ENCODE measurements at places on chromosomes 5 and 9. TPM values are rescaled to one million over a fixed set of nuclear protein-coding genes. Genes with fewer than 3 reads are reported as not detected.

- DNase-seq = no peak
Measured at GRCh38 chr5:39024005-39024404, 50.2 kb downstream of the RICTOR start.

GRCh38 chr5:74664551-74664950 lies 20.5 kb upstream of the HEXB start:
- no peak for DNase-seq

- no peak for DNase-seq
Measured at GRCh38 chr9:76557674-76558225, 98.8 kb downstream of the GCNT1 start.

- DNase-seq = no peak
Measured at GRCh38 chr5:151454166-151454565, 6.8 kb downstream of the SLC36A1 start.

GRCh38 chr5:75341934-75342333 lies 4.9 kb downstream of the HMGCR start:
- DNase-seq = no peak

The TMEM141 gene
- total RNA-seq = 64.1 TPM

GRCh38 chr9:28134446-28134976 lies 561.2 kb upstream of the C9orf72 start:
- no peak for DNase-seq

The GABRA6 gene
- not detected for total RNA-seq

The LCN15 gene
- not detected for total RNA-seq

DNA sequence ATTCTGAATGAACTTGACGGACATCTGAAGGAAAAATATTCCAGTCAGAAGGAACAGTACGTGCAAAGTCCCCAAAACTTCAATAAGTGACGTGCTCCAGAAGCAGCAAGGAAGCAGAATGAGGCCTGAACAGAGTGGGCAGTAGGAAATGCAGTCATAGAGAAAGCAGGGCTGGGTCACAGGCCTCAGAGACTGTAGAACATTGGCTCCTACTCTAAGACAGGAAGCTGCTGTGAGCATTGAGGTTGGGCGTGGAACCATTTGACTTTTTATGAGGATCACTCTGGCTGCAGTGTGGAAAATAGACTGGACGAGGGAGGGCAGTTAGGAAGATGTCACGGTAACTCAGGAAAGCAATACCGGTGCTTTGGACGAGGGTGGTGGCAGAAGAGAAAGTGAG lies 64.0 kb downstream of the DOCK8 start:
- DNase-seq = no peak

DNA sequence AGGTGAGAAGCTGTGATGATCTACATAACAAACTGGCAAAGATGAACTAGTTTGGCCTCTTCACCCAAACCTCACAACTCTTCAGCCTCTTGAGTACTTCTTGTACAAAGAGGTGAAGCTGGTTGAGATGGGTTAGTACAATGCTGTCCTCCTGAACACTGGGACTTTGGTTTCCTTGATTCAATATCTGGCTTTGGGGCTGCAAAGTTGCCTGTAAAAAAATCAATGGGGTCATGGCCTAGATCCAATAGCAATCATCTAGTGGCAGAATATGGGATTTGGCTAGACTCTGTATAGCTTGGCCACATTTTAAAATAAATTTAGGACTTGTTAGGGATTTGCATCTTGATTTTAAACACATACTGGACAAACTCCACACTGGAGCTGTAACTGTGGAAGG lies 179.1 kb downstream of the ADAMTS12 start:
- no peak for DNase-seq

The PLAC8L1 gene
- total RNA-seq = 3.8 TPM

The PPP2R2B gene
- 1.2 TPM for total RNA-seq

GRCh38 chr9:4984171-4984620 lies 876 bp upstream of the JAK2 start:
- DNase-seq = no peak

DNA sequence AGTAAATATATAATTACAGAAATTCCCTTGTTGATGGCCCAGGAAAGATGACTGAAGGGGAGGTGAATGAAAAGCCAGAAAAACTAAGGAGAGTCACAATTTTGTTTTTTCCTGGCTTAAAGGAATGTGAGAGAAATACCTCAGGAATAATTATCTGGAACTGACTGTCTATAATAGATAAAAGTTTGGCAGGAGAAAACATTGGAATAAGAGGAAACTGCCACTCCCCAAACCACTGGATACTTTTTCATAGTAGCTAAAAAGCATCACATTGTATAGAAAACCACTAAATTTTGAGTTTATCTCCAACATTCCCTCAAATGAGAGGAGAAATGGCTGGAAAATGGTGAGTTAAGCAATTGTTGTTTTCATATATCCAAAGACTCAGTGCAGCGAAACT lies 326.0 kb downstream of the NPR3 start:
- no peak for DNase-seq

The P4HA2 gene
- total RNA-seq = 45.1 TPM

The TLX3 gene
- total RNA-seq = 6.5 TPM

The PLPP1 gene
- 20.2 TPM for total RNA-seq

GRCh38 chr9:70257991-70258691 lies 637 bp upstream of the SMC5 start:
- no peak for DNase-seq

- no peak for DNase-seq
Measured at GRCh38 chr5:167716126-167716775, 575.2 kb upstream of the WWC1 start.

GRCh38 chr5:40871177-40871576 lies 30.0 kb downstream of the CARD6 start:
- peak; percentile 5 for DNase-seq

DNA sequence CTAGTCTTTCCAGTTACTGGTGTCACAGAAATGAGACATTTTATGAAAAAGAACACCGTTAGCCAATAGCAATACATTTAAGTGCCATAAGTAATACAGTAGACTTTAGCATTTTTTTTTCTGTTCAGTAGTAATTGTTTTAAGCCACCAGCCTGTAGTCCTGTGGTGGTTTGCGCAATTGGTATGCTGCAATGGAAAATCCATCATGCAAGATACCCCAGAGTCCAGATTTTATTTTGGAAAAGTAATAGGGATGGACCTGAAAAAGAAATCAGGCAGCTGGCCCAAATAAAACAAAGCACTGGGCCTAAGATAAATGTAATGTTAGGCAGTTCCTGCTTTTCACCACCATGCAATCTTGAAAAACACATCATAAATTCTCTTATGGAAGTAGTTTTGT lies 94.6 kb upstream of the RASGRF2 start:
- no peak for DNase-seq

DNA sequence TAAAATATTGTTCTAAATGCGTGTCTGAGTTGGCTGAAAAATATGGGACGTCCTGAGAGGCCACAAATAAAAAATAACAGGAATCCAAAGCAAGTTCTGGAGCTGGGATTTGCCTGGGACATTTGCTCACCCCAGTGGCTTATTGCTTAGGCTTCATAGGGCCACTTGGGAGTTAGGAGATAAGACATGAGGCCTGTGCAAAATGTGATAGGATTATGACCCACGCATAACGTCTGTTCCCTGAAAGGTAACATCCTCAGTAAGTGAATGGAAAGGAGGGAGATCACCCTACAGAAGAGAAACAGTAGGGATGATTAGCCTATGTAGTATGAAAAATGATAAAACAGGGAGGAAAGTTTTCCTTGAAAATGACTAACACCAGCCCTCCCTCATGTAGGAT lies 269.4 kb downstream of the EPB41L4A start:
- DNase-seq = no peak

DNA sequence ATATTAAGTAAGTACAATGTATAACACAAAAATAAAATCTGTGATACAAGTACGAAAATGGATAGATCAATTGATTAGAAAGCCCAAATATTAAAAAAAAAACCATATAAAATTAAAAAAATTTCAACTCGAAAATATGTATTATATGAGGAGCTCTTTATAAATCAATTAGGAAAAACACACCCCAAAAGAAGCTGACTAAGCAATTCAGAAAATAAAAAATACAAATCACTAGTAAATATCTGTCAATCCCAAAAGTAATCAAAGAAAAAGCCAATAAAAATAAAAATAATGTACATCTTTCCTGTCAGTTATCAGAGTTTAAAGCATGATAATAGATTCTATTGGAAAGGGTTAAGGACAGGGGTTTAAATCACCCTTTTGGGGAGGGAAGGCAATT lies 10.2 kb upstream of the ACSL6 start:
- no peak for DNase-seq

- no peak for DNase-seq
Measured at GRCh38 chr5:35094948-35095347, 47.2 kb upstream of the AGXT2 start.

The TNPO1 gene
- 138 TPM for total RNA-seq

DNA sequence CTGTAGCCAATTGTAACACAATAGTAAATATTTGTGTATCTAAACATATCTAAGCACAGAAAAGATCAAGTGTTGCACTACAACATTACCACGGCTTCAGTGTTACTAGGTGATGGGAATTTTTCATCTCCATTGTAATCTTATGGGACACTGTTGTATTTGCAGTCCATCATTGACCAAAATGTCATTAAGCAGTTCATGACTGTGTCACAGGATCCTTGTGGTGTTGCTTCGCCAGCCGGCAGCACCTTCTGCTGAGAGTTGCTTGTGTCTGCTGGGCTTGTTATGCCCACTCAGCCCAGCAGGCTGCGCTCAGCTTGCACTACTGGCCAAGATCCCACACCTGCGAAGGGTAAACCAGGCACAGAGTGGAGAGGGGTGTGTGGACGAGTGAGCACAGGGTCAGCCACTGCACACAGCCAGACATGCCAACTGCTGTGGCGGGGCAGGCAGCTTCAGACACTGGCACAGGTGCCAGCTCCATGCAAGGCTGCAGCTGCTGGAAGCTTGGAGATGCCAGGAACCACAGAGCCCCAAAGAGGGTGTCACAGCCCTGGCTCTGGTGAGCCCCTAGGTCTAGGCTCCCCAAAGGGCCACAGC lies 273.7 kb downstream of the CETN3 start:
- peak; percentile 26 for DNase-seq

DNA sequence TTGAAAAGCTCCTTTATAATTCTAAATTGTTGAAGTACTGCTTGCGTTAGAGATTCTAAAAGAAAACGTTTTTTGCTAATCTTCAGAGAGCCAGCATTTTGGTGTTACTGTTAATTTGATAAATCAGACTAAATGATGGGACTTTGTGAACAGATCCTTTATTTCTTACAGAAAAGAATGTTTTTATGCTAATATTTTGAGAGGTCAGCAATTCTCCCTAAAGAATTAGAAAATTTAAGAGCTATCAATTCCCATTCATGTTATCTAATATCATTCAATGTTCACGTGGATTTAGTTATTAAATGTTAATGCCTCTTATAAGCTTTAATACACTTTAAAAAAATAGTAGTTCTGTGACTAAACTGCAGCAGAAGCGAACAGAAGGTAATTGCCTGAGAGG lies 2.4 kb downstream of the AGGF1 start:
- no peak for DNase-seq

The ADGRD2 gene
- not detected for total RNA-seq

The ASS1 gene
- 40.3 TPM for total RNA-seq

DNA sequence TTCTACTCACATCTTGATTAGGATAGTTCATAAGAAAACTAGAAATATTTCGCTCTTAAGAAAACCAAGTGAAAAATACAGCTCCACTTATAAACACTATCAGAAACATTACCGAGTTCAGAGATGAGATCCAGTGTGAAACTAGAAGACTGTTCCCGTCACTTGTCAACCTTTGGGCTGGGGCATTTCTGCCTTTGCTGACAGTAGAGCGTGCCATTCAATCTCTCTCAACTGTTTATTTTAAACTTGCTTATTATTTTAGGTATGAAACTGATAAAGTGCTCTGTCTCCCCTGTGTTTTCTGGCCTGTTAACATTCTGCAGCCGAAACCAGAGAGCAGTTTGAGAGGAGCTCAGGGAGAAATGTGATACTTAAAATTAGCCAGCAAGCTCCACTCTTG lies 16.7 kb downstream of the MRRF start:
- DNase-seq = no peak

The IL4 gene
- not detected for total RNA-seq

DNA sequence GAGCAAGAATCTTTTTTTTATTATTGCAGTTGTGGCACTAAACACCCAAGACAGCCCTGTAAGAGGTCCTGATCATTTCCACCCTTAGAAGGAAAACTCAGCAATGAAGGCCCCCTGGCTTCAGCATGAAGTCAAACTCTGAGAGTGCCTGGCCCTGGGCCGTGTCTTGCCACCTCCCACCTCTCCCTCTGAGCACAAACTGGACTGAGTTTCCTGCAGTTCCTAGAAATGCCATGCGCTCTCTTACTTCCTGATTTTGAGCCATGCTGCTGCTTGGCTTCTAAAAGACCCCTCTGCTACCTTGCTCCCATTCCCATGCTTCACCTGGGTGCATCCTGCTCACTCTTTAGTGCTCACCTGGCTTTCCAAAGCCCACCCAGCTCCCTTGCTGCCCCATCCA lies 140.4 kb upstream of the KLF9 start:
- DNase-seq = no peak

DNA sequence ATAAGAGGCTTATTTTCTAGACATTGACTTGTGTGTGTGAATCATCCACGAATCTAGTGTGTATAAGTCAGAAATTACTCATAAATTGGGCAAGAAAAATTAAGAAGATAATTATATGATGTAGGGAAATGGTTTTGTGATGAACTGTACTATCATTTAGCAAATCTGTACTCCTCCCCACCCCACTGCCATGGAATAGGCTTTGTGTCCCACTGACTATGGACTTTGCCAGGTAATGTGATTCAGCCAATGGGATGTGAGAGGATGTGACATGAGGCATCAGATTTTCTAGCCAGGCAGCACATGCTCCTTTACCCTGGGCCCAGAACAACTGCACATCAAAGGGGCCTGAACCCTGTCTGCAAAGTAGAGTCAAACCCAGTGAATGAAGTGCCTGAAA lies 406.6 kb downstream of the CTNND2 start:
- no peak for DNase-seq

GRCh38 chr5:28779161-28779754 lies 1740.9 kb upstream of the CDH9 start:
- DNase-seq = no peak

The GBGT1 gene
- not detected for total RNA-seq
